PC-9 (cell line): ENCODE measurements at places on chromosomes 4 and X.

DNA sequence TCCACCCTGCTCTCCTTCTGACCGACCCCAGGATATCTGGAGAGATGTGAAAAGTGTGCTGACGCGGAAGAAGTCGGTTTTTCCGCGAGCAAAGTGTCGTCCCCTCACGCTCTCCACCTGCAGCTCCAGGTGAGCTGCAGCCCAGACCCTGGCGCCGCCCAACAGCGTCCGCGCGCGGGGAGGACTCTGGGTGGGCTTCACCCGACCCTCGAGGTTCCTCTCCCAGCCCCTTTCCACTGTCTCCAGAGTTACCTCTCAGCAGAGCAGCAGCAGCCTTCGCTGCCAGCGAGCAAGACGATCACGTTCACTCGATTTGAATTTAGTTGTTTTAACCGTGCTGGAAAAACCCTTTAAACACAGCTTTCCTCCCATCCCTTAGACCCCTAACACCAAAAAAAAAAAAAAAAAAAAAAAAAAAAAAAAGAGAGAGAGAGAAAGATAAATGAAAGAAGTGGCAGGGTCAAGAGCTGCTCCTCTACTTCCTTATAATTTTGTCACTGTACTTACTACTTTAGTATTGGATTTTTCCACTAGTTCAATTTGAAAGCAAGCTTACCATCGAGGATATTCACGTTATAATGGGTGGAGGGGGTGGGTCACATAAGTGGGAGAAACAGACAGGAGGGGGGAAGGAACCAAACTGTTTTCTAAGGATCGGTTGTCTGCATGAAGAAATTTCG is 758 bp upstream of the NR3C2 start:
- H3K36me3 ChIP-seq = no peaks in the 10 kb centered on the region
- H3K4me3 ChIP-seq = peak overlapping the region; percentile 74
- no peak overlapping the region for H3K27ac ChIP-seq
- DNase-seq = no peak

GRCh38 chr4:132195176-132195575 is 953.9 kb upstream of the PCDH10 start:
- no peak for DNase-seq
- no peaks in the 10 kb centered on the region for H3K4me1 ChIP-seq
- H3K4me3 ChIP-seq = no peak overlapping the region
- no peaks in the 10 kb centered on the region for H3K36me3 ChIP-seq

DNA sequence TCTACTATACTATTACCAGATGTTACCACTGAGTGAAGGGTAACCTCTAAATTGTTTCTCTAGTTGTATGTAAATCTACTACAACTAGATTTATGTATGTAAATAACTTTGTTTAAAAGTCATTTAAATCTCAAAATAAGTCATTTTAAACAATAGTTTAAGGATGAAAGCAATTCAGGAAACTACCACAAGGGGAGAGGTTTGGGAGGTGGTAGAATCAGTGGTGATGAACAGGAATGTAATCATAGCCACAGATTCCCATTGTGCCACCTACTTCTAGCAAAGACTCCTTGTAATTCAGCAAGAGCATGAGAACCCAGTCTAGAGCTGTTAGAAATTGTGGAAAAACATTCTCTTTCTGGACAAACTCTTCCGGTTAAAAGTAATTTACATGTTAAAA is 234.6 kb downstream of the SLC7A11 start:
- H3K4me3 ChIP-seq = no peak overlapping the region
- no peaks in the 10 kb centered on the region for H3K27me3 ChIP-seq
- DNase-seq = no peak
- H3K36me3 ChIP-seq = no peaks in the 10 kb centered on the region

DNA sequence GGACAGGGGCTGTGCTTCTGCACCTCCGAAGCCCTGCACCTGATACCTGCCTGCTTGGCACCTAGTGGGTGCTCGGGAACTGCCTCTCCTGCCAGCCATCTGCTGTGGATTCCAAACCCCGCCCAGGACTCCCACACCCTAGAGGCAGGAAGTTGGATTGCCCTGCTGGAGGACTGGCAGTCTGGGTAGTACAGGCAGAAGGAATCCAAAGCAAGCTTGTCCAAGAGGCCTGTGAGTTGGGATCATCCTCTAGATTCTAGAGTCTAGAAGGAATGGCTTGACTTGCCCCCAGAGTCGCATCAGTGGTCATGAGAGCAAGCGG is 64.6 kb upstream of the MTM1 start:
- H3K36me3 ChIP-seq = no peaks in the 10 kb centered on the region
- no peak overlapping the region for H3K4me3 ChIP-seq
- peak; percentile 52 for DNase-seq
- no peak overlapping the region for H3K27ac ChIP-seq
- peaks cover 6% of the 10 kb centered on the region for H3K4me1 ChIP-seq
- no peaks in the 10 kb centered on the region for H3K27me3 ChIP-seq

GRCh38 chr4:42284030-42284429 is 113.3 kb upstream of the SHISA3 start:
- H3K27ac ChIP-seq = no peak overlapping the region
- peaks cover 22% of the 10 kb centered on the region for H3K27me3 ChIP-seq
- no peaks in the 10 kb centered on the region for H3K36me3 ChIP-seq
- H3K4me1 ChIP-seq = no peaks in the 10 kb centered on the region
- no peak overlapping the region for H3K4me3 ChIP-seq
